OCI-M1 (cell line): ENCODE measurements at places on chromosomes 12 and 14.
A peak's percentile ranks its signal among the peaks of the same experiment; 100 is the strongest.

GRCh38 chr12:107967170-107967569 is 161.9 kb upstream of the WSCD2 start:
- peak; percentile 24 for DNase-seq

DNA sequence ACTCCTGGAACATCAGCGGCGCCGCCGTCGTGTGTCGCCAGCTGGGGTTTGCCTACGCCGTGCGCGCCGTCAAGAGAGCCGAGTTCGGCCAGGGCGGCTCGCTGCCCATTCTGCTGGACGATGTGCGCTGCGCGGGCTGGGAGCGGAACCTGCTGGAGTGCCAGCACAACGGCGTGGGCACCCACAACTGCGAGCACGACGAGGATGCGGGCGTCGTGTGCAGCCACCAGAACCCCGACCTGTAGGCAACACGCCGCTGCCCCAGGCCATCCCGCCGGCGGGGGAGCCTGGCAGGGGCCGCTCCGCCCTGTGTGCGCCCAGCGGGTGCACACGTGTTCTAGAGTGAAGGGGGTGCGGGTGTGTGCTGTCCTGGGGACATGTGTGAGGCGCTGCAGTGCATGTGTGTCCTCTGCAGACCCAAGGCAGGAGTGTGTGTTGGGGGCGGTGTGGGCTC is 8.7 kb upstream of the CYP46A1 start:
- no peak for DNase-seq

DNA sequence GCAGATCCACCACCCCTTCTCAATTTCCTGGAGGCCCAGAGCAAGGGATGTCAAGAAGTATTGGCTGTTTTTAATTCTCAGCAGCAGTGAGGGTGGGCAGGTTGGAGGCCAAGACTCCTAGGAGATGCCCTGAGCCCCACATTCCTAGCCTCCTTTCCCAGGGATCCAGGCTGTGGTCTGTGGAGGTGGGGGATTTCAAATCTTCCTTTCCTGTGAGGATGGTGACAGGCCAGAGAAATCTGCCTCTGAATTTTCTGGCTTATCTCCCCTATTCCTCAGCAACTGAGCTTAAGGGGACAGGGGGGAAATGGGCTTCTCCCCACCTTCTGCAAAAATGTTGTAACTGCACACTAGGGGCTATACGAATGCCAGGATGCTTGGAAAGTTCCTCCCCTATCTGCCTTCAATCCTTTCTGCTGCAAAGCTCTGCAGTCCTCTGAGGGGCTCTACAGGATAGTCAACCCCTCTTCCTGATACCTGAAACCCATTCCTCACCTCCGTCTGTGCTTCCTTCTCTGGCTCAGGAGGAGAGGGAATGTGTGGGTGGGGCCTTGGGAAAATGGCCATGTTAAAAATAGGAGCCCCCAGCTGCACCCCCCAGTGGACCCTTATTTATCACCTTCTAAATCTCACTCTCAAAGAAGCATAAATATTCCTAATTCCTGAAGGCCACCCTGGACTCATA is 6.6 kb downstream of the GPR84 start:
- DNase-seq: no peak

- peak; percentile 5 for DNase-seq
Measured at GRCh38 chr12:2183556-2184541, 131.1 kb downstream of the CACNA1C start.

DNA sequence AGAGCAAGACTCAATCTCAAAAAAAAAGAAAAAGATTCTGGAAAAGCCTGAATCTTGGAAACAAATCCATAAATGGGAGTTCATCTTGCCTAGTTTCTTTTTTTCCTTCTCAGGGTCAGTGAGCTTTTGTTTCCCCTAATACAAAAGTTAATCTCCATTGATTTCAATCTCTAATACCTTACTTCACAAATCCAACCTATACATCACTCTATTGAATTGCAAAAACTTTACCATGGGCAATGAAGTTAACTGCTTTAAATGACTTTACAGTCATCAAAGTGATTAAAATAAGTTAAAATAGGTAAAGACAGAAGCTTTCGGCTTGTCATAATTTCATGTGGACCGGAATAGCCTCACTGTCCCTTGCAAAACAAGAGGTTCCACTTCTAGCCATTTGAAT is 1012.7 kb upstream of the SEL1L start:
- DNase-seq: no peak
